ENCODE measurements at places on chromosomes 1 and 21. TPM values are rescaled to one million over a fixed set of nuclear protein-coding genes. Genes with fewer than 3 reads are reported as not detected.
A peak's percentile ranks its signal among the peaks of the same experiment; 100 is the strongest.

ZNF687 gene
- total RNA-seq: 31.9 TPM

LAD1 gene
- total RNA-seq: not detected

DNA sequence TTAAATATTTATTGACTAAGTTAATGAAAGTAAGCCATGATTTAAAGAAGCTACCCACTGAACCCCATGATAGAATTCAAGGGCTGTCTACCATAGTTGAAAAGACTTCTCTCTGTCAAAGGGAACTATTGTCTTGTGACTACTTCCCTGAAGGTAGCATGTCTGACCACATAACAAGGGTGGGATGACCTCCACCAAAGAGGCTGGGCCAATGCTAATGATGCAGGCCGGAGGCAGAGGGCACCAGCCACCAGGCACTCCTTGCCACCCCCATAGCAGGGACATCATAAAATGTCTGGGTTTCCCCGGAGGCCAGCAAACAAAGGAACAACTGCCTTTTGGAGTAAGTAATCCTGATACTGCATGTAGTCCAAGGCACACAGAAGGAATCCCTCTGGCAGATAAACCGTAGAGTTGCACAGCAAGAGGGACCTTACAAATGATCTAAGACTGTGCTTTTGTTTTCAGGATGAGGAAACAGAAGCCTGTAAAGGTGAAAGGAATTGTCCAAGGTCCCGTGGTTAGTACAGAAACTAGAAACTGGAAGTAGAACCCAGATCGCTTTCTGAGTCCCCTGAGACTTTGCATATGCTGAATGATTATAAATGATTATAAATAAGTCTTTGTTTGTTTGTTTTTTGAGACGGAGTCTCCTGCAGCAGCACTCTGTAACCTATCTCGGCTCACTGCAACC is 33.5 kb upstream of the ITPKB start:
- H3K4me3 ChIP-seq: no peak overlapping the region
- H3K27ac ChIP-seq: no peak overlapping the region
- no peaks in the 10 kb centered on the region for H3K27me3 ChIP-seq
- DNase-seq: no peak
- no peaks in the 10 kb centered on the region for H3K4me1 ChIP-seq
- no peaks in the 10 kb centered on the region for H3K36me3 ChIP-seq

DNA sequence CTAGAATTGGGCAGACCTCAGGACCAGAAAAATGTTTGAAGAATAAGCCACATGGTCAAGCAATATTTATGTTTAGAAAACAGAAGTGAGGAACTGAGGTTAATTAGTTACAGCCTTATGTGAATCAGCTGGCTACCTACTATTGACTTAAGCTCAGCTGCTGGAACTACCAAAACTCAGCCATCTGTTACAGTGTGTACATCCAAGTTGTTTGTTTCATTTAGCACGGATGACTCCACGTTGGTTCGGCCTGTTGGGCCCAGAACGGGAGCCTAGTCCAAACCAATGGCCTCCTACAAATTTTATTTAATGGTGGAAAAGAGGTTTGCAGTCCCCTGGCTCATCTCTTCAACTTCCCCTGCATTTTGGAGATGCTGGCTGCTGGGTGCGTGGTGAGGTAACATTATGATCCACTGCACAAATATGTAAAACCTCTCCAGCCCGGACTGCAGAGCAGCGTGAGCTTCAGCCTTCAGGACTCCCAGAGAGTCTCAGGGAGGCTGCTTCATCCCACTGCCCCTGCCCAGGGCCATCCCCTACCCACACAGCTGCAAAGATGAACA is 143.4 kb downstream of the ZZZ3 start:
- H3K36me3 ChIP-seq: no peaks in the 10 kb centered on the region
- no peaks in the 10 kb centered on the region for H3K4me1 ChIP-seq
- H3K4me3 ChIP-seq: no peak overlapping the region
- no peaks in the 10 kb centered on the region for H3K27me3 ChIP-seq
- H3K27ac ChIP-seq: no peak overlapping the region

DNA sequence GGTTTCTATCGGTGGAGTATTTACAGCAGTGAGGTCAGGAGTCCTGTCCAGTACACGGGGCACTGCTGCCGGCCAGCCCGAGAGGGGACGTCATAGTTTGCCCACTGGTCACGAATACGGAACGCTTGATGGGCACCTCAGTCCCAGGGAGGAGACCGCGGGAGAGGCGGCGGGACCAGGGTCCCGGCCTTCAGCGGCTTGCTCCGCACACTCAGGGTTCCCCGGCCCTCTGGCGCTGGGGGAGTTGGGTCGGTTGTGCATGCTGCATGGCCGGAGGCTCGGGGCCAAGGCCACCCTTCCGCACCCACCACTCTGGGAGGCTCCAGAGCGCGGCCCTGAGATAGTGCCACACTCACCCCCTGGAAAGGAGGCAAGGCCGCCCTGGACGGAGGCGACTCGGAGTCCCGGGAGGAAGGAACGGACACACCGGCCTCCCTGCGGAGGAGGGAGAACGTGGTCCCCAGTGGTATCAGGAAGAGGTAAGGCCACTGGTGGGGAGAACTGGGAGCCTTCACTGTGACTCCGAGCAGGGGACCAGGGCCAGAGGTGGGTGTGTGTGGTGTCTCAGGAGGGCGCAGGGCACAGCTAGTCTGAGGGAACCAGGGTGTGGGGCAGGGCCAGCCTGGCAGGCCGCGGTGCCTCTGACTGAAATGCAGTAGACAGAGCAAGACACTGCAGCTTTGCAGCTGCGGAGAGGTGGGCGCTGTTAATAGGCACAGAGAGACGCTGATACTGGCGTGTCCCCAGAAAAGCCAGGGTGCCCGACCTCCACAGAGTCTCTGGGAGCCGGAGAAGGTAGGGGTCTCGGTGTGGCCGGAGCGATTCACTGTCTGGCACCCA is 28.6 kb upstream of the PRSS38 start:
- no peaks in the 10 kb centered on the region for H3K36me3 ChIP-seq
- DNase-seq: no peak
- no peaks in the 10 kb centered on the region for H3K27me3 ChIP-seq
- peak overlapping the region; percentile 83 for H3K4me3 ChIP-seq
- H3K4me1 ChIP-seq: peaks cover 24% of the 10 kb centered on the region
- peak overlapping the region; percentile 56 for H3K27ac ChIP-seq

- H3K36me3 ChIP-seq: peaks cover 45% of the 10 kb centered on the region
- H3K27me3 ChIP-seq: no peaks in the 10 kb centered on the region
- no peak overlapping the region for H3K4me3 ChIP-seq
- peak; percentile 55 for DNase-seq
These were observed 64.2 kb downstream of the PIK3CD start for GRCh38 chr1:9715536-9716226.

DNA sequence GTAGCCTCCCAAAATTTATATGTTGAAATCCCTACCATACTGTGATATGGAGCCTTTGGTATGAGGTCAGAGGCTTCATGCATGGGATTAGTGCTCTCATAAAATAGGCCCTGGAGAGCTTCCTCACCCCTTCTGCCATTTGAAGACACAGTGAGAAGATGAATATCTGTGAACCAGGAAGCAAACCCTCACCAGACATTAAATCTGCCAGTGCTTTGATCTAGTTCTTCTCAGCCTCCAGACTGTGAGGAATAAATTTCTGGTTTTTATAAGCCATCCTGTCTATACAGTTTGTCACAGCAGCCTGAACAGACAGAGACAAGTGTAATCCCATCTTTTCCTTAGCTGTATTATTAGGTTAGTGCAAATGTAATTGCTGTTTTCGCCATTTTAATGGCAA is 88.4 kb downstream of the OLFML2B start:
- peaks cover 25% of the 10 kb centered on the region for H3K4me1 ChIP-seq
- H3K27ac ChIP-seq: no peak overlapping the region
- peaks cover 7% of the 10 kb centered on the region for H3K36me3 ChIP-seq
- no peaks in the 10 kb centered on the region for H3K27me3 ChIP-seq
- DNase-seq: no peak

GRCh38 chr1:218312509-218312908 is 27.4 kb downstream of the RRP15 start:
- no peak overlapping the region for H3K27ac ChIP-seq
- peaks cover 20% of the 10 kb centered on the region for H3K36me3 ChIP-seq
- no peak overlapping the region for H3K4me3 ChIP-seq
- DNase-seq: no peak
- no peaks in the 10 kb centered on the region for H3K4me1 ChIP-seq

DNA sequence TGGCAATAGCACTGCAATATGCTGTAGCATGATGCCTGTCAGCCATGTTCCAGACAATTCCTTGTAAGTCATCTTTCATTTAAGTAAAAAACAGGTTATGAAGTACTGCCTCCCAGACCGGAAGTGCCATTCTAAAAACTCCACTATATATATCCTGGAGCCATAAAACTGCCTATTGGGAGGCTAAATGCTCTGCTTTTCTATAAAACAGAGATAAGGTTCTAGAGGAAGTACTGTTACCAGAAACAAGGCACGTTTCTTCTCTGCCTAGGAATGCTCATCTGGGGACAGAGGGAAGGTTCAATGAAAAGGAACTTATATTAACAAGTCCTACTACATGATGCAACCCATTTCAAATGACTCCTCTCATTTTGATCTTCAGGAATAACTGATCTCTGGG is 66.8 kb downstream of the GPR137B start:
- peaks cover 18% of the 10 kb centered on the region for H3K36me3 ChIP-seq
- no peaks in the 10 kb centered on the region for H3K4me1 ChIP-seq
- H3K27ac ChIP-seq: no peak overlapping the region
- H3K27me3 ChIP-seq: no peaks in the 10 kb centered on the region
